GM04504 (cell line): ENCODE measurements at places on chromosomes 2 and 18.

- DNase-seq: no peak
These were observed 490.6 kb upstream of the HS6ST1 start for GRCh38 chr2:128809259-128809636.

- DNase-seq: peak; percentile 45
These were observed 192.7 kb downstream of the DYSF start for GRCh38 chr2:71646028-71646427.

DNA sequence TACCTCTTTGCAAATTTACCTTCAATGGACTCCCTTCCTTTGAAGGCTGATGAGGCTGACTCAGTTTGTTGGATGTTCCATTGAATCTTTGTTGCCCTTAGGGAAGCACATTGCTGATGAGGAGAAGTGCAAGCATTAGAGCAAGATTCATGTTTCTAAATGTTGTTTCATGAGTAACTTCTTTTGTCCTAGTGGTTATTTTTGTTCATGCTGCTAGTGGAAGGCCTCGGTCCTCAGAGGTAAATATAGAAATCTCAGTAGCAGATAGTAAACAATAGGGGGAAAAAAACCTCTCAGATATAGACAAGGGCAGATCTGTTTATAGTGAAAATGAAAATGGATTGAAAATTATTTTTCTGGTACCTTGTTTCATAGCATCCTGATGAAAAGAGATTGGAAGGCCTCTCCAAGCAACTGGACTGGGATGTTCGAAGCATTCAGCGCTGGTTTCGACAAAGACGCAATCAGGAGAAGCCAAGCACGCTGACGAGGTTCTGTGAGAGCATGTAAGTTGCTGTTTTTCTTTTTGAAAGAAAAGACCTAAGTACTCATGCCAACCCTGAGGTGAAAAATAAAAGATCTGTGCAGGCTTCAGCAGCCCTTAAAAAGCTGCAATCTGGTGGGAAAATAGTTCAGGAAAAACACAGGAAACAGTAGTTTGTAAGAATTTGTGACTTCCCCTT is 104.9 kb downstream of the CERS6 start:
- DNase-seq: no peak

- no peak for DNase-seq
These were observed 123.9 kb upstream of the CCDC150 start for GRCh38 chr2:196515608-196516007.

GRCh38 chr2:232942831-232943230 is 70.2 kb downstream of the NGEF start:
- DNase-seq: no peak

- DNase-seq: peak; percentile 63
These were observed 6.6 kb upstream of the CYP27C1 start for GRCh38 chr2:127226520-127227263.

- DNase-seq: no peak
These were observed 68.1 kb upstream of the ITPRID2 start for GRCh38 chr2:181823405-181823804.

DNA sequence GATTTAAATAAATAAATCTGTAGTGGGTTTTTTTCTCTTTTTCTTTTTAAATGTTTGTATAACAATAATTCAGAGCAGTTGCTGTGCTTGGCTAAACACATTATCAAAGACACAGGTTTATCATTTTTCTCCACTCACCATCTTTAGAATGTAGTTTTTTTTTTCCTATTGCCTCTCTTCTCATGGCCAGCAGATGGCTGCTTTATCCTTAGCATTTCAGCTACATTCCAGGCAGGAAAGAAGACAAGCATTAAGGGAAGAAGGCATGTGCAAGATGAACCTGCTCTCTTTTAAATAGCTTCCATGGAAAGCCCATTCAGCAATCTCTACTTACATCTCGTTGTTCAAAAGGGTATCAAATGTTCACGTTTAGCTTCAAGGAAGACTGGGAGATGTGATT is 42.6 kb downstream of the ARHGAP15 start:
- DNase-seq: no peak

DNA sequence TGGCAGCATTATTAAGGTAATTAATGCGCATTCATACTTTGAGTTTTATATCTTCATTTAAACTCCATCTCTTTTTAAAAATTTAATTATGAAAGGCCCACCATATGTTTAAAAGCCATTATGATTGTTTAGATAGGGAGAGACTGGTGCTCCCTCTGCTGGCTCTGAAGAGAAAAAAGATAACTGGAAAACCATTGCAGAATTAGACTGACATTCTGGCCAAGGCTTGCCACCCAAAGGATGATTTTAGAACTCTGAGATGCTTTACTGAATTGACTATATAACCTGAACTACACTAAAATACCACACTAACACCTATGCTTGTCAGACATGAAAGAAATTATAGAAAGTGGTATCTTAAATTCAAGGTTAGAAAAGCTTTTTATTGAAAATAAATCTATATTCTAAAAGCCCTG is 127.6 kb upstream of the SPOPL start:
- DNase-seq: no peak

GRCh38 chr18:59239642-59240041 is 19.7 kb downstream of the GRP start:
- no peak for DNase-seq

GRCh38 chr2:191366199-191366598 is 121.0 kb downstream of the MYO1B start:
- DNase-seq: peak; percentile 86

GRCh38 chr18:54192900-54193299 is 31.6 kb downstream of the MBD2 start:
- DNase-seq: no peak

DNA sequence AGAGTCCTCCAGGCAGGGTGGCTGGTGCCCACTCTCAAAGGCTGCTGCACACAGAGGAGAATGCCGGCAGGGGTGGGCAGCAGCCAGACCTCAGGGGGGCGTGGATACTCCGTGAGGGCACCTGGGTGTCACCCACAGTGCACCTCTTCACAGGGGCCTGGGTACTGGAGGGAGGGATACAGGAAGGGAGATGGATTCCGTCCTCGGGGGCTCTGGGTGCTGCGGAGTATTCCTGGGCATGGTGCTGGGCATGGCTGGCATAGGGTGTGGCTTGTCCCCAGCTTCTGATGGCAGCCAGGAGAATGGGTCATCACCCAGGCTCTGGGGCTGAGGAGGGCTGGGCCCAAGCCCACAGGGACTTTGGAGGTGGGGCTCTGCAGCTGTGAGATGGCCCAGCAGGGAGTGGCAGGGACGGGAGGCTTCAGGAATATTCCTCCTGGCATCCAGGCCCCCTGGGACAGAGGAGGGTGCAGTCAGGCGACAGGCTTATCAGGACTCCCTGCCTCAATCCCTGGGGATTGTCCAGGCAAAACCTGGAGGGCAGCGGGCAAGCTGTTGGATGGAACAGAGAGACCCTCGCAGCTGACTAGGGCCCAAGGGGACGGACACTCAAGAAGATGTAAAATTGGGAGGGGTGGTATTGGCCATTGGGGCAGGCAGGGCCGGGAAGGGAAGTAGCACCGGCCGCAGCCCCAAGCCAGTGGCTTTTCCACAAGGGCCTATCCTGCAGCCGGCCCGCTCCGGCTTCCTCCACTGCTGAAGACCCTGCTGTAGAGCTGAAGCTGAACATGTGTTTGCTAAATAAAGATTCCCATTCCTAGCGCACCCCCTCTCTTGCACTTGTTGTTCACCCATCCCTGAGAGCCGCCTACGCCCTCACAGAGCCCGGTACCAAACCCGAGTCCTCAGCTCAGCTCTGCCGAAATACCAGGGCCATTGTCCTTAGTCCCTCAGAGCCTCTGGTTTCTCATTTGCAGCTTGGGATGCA is 5.7 kb upstream of the KLHL30 start:
- no peak for DNase-seq

DNA sequence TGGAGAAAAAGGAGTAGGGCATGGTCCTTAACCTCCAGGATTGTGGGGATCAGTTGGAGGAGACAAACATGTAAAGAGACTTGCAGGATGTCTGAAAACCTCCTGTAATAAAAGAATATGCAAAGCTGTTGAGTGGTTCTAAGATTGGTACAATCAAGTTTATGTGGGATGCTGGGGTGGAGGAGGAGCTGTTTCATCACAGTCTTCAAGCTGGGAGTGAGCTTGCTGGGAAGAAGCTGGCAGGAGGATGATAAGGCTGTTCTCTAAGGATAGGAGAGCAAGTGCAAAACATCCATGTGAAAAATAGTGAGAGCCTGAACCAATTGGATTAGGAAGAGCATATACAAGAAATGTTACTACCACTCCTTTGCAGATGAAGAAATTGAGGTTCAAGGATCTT is 161.9 kb upstream of the CRIM1 start:
- no peak for DNase-seq

DNA sequence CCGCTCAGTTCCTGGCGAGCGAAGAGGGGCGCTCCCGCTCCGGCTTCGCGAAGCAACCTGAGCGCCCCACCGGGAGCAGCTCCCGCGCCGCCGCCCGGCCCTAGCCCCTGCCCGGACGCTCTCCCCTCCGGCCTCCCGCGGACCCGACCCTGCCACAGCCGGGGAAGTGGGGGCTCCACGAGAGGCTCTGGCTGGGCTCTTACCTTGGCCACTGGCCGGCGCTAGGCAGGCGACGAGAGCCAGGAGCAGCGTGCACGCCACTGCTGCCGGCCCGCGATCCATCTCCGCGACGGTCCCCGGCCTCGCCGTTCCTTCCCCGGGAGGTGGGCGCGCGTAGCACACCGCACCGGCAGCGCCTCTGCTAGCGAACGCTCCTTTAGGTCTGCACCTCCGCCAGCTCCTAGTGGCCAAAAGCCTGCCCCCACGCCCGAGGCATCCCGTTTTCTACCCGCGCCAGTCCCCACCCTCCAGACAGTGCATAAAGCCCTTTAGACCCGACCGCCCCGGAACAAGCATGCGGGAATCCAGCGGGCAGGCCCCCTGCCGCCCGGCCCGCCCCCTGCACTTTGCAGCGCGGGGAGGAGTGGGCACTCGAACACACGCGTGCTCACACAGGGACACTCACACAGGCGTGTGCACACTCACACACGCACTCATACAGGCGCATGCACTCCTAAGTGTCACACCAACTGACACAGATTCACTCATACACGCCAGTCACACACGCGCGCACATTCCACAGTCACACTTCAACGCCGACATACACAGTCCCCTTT is at the start of gene LRP2:
Gene LRP2 (minus strand): TSS at position 417 of the 776 bp plus-strand sequence. CDS start 135 bp downstream, at position 282.
- DNase-seq: no peak

GRCh38 chr2:238457927-238458324 is 31.2 kb downstream of the ASB1 start:
- no peak for DNase-seq

- DNase-seq: no peak
These were observed 124.5 kb downstream of the CCDC102B start for GRCh38 chr18:68922392-68922791.

DNA sequence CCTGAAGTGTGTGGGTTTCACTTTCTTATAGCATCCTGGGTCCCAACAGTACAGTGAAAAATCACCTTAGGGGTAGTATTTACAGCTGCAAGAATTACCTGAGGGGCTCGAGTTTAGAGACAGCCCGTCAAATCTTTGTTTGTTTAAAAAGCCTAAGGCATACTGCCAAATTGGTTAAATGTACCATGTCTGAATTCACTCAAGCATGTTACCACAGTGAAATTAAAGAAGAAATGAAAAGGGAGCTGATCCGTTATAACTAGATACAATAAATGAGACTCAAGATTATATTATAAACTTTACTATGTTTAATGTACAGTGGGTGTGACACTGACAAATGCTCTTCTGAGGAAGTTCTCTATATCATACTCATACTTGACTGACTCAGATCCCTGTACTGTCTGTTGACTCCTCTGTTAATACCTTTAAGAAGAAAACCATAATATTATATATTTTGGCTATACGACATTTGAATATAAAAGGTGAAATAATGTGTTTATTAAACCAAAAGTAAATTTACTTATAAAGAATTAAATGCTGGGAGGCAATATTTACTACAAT is 107.3 kb downstream of the TMEFF2 start:
- DNase-seq: no peak
